ENCODE measurements at places on chromosomes 16 and 17.

GRCh38 chr17:6020376-6021010 lies 49.7 kb upstream of the WSCD1 start:
- DNase-seq, result no peak

DNA sequence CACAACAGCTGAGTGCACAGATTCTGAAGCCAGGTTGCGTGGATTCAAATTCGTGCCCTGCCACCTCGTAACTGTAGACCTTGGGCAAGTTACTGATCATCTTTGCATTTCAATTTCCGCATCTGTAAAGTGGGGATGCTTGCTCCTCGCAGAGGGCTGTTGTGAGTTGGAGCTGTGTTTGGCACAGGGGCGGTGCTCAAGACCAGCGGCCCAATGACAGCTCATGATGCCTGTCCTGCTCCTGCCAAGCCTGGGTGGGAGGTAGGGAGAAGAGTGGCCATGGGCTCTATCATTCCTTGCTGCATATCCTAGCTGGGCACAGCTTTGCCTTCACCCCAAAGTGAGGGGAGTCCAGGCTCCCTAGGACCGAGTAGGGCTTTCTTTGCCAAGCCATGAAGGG lies 12.6 kb downstream of the NXPH3 start:
- DNase-seq, result no peak

DNA sequence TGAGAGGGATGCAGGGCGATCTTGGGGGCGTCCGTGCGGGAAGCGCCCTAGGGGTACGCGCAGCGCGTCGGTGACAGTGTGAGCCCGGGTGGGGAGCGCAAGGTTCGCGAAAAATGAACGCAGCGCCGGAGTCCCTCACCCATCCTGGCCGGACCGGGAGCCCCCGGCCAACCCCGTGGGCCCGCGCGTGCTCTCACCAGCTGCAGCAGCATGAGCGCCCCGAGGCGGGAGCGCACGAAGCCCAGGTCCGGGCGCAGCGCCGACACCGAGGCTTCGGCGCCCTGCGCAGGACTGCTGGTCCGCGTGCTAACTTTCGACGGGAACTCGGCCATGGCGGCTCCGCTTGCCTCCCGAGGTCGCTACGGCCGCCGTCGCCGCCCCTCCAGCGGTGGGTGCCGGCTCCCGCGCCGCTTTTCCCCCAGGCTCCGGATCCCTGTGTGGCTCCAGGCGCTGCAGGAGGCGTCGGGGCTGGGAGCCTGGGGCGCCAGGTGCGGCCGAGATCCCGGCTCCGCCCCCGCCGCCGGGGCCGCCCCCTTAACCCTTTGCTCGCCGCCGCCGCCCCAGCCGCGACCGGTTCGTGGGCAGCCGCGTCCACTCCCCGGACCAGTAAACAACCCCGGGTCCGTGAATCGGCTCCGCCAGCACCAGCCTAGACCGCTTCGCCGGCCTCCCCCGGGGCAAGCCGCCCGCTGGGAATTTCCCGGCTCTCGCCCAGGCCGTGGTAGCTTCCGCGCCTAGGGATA lies at the start of gene PLLP:
Gene PLLP (minus strand): TSS at position 464 of the 743 bp plus-strand sequence. CDS start 132 bp downstream, at position 332.
- no peak for DNase-seq

DNA sequence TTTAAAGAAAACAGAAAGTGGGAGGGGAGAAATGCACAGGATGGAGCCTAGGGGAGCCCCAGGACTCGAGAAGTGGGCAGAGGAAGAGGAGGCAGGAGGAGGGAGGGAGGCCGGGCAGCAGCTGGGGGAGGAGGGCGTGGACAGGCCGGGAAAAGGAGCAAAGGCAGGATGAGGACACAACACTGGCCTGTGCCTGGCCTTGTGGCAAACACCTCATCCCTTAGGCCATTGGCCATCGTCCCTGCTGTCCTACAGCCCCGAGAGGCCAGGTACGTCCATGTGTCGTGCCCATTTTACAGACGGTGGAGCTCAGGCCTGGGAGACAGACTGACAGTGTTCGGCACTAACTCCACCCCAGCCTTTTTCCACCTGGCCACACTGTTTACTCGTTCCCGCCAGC lies 15.9 kb downstream of the JPH3 start:
- DNase-seq, result no peak

- no peak for DNase-seq
Measured at GRCh38 chr16:14015948-14016347, 55.2 kb upstream of the MRTFB start.

DNA sequence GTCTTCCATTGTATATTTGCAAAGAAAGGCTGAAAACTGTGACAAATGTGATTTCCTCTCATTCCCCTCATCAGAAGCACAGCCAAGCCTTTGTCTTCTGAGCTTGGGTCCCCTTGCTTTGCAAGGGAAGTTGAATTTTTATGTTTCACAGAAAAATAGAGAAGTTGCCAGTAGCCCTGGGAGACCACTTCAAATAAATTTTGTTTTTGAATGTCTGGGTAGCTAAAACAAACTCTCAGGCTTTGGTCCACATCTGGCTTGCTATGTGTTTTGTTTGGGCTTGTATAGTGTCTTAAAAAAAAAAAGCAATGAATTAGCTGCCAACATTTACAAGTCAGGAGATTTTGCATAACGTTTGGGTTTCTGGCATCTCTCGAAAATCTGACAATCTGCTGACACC lies 24.1 kb downstream of the PIK3R6 start:
- DNase-seq, result no peak

- DNase-seq, result no peak
Measured at GRCh38 chr16:81539009-81539758, 94.6 kb downstream of the CMIP start.

GRCh38 chr16:21281698-21282389 lies 3.8 kb upstream of the CRYM start:
- DNase-seq, result no peak

DNA sequence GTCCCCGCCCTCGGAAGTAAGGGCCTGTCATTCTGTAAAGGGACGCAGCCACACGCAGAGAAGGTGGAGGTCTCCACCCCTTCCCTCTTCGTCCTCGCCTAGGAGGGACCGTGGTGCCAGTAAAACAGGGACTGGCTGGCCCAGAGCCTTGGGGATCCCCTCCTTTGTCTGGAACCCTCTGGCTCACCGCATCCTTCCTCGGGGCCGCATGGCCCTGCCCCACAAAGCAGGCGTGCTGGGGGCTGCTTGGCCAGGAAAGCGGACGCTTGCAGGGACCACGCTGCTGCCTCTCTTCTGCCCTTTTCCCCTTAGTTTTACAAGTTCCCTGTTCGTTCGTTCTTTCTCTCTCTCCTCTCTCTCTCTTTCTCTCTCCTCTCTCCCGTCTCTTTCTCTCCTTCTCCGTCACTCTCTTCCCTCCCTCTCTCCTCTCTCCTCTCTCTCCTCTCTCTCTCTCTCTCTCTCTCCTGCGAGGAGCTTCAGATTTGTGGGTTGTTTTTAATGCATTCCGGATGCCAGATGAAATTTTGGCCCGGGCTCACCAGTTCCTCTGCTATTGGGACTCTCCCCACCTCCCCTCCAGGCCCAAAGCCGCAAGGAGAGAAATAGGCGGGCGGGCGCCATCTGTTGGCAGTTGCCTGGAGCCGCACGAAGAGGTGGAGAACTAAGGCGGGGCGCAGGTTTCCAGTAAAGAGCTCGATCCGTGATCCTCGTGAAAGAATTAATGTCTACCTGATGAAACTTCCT lies 35.1 kb upstream of the CDRT4 start:
- DNase-seq, result peak; percentile 83

DNA sequence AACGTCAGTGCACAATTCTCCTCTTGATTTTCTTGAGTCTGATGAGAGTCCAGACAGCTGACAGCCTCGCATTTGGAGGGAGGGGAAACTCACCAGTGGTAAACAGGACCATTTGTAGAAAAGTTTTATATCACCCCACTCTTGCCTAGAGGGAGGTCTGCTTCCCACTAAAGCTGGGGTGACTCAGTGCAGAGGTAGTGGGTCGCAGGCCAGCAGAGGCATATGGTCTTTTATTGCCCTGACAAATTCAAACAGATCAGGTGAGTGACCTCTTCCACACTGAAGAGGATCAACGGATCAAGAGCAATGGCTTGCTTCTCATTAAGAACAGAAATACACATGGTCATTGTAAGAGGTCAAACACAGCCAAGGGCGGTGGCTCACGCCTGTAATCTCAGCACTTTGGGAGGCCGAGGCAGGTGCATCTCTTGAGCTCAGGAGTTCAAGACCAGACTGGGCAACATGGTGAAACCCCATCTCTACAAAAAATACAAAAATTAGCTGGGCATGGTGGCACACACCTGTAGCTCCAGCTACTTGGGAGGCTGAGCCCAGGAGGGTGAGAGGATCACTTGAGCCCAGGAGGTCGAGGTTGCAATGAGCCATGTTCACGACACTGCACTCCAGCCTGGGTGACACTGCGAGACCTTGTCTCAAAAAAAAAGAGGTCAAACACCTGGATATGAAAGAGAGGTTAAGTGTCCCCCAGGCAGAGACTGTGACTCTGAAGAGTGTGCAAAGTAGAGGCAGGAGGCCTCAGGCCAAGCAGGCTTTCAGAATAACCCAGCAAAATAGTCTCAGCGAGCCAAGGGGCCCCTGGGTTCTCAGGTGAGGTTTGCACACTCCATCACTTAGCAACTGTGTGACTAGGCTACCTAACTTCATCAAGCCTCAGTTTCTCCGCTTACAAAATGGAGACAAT lies 56.5 kb upstream of the ERN1 start:
- no peak for DNase-seq

GRCh38 chr17:19247473-19247872 lies 10.3 kb downstream of the EPN2 start:
- no peak for DNase-seq

- DNase-seq, result no peak
Measured at GRCh38 chr16:56351481-56351880, 73.9 kb downstream of the AMFR start.

DNA sequence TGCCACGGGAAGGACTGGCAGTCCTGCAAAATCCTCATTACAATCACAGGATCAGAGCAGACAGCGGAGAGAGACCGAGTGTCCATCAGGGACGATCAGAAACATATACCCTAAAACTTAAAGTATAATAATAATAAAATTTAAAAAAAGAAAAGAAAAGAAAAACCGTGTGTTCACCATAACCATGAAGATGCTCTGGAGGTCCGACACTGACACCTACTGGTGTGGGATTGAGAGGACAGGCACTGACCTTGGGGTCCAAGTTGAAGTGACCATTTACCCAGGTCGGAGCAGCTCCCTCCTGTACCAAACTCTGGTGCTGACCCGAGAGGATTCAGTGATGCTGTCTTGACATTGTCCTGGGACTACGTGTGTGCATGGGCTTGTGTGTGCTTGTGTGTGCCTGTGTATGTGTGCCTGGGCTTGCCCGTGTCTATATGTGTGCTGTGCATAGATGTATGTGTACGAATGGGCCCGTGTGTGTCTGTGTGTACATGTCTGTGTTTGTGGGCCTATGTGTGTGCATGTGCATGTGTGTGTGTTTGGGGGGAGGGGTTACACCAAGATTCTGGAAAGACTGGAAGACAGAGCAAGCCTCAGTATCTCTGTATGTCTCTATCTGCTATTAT lies 10.0 kb upstream of the CD300LD start:
- peak; percentile 40 for DNase-seq

DNA sequence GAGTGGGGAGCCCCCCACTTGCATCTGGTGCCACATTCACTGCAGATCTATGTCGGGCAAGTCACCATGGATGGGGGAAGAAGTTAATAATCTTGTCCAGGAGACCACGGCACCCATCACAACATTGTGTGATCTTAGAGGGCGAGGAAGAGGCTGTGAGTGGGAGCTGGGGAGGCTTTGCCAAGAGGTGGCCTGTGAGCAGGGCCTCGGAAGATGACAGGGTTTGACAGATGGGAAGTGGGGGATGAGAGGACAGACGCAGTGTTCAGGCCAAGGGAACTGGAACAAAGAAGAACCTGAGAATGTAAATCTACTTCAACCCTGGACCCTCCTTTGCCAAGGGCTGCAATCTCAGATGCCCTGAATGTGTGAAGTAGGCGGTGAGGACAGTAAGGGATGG lies 12.4 kb downstream of the ACE start:
- no peak for DNase-seq

GRCh38 chr17:82399041-82399441 lies 19.1 kb upstream of the HEXD start:
- no peak for DNase-seq

DNA sequence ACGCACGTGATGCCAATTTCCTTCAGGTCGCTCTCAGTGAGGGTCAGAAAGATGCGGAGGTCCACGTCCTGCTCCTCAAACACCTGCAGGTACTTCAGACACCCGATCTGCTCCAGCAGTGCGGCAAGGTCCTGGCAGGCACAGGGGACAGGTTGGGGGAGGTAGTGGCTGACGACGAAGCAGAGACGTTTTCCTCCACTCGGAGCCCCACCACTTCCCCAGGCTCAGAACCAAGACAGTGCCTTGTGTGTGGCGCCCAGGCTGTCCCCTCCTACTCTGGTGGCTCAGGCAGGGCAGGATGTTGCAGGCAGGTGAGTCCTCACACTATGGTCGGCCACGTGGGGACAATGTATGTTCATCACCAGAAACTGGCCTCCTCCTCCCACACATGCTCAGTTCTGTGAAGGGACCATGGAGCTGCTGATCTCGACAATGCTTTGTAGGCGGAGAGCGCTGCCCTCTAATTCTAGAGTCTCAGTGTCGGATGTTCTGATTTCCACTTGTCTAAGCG lies 5.7 kb downstream of the NUDT16L1 start:
- DNase-seq, result no peak

DNA sequence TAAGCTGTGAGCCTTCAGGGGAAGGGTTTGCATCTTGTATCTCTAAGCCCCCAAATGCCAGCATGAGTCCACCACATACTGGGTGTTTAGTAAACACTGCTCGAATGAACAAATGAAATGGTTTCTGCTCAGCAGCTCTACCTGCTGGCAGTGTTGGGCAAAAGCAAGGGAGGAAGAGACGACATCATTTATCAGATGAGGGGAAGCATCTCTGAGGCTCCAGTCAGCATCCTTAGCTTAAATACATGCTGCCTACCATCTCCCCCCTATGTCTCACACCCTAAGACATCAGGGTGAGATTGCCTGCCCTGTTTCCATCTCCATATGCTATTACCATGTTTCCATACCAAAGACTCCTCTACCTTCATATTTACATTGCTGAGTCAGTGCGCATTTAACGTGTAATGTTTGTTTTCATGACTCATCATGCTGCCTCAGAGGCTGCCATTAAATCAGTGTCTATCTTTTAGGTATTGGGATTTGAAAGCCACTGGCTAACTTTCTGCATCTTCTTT lies 379.8 kb downstream of the UTP18 start:
- no peak for DNase-seq

DNA sequence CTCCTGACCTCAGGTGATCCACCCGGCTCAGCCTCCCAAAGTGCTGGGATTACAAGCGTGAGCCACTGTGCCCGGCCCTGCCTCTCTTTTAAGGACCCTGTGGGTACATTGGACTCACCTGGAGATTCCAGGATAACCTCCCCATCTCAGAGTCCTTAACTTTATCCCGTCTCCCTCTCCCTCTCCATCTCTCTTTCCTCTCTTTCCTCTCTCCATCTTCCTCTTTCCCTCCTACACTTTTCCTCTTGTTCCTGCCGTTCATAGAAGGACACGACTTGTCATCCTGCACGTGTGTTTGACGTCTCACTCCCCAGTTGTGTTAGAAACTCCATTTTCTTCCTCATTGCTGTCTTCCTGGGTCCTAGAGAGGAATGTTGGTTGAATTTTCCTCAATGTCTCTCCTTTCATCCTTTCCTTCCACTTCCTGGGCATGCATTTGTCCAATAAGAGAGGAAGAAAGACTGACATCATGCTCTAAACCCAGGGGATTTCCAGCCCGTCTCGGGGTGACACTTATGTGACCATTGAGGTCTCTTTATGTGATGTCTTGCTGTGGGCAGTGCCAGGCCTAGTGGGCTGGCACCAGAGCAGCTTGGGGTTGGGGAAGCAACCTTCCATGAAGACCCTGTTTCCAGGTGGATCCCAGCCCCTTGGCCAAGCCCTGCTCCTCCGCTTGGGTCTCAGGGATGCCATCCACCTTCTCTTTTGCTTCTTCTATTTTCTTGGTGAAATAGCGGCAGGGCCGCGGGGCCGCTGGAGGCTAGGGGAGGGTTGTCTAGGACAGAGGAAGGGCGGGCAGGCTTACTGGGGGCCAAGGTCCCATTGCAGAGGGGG lies 39.8 kb upstream of the IRF8 start:
- no peak for DNase-seq
